ENCODE measurements at places on chromosomes 13 and 19. TPM values are rescaled to one million over a fixed set of nuclear protein-coding genes. Genes with fewer than 3 reads are reported as not detected.

- no peak overlapping the region for H3K4me3 ChIP-seq
- no peaks in the 10 kb centered on the region for H3K27me3 ChIP-seq
- H3K27ac ChIP-seq = no peak overlapping the region
- H3K36me3 ChIP-seq = no peaks in the 10 kb centered on the region
These were observed 85.5 kb upstream of the TDRD3 start for GRCh38 chr13:60311527-60311926.

GRCh38 chr19:50022823-50023222 lies 2.3 kb downstream of the VRK3 start:
- DNase-seq = no peak
- H3K4me3 ChIP-seq = no peak overlapping the region
- peaks cover 7% of the 10 kb centered on the region for H3K4me1 ChIP-seq
- H3K27me3 ChIP-seq = no peaks in the 10 kb centered on the region
- H3K36me3 ChIP-seq = peaks cover 7% of the 10 kb centered on the region
- no peak overlapping the region for H3K27ac ChIP-seq

- peaks cover 10% of the 10 kb centered on the region for H3K4me1 ChIP-seq
- no peak overlapping the region for H3K27ac ChIP-seq
- no peaks in the 10 kb centered on the region for H3K36me3 ChIP-seq
- no peak for DNase-seq
- H3K27me3 ChIP-seq = peaks cover 4% of the 10 kb centered on the region
These were observed 12.8 kb downstream of the PDE4A start for GRCh38 chr19:10433131-10433536.

DNA sequence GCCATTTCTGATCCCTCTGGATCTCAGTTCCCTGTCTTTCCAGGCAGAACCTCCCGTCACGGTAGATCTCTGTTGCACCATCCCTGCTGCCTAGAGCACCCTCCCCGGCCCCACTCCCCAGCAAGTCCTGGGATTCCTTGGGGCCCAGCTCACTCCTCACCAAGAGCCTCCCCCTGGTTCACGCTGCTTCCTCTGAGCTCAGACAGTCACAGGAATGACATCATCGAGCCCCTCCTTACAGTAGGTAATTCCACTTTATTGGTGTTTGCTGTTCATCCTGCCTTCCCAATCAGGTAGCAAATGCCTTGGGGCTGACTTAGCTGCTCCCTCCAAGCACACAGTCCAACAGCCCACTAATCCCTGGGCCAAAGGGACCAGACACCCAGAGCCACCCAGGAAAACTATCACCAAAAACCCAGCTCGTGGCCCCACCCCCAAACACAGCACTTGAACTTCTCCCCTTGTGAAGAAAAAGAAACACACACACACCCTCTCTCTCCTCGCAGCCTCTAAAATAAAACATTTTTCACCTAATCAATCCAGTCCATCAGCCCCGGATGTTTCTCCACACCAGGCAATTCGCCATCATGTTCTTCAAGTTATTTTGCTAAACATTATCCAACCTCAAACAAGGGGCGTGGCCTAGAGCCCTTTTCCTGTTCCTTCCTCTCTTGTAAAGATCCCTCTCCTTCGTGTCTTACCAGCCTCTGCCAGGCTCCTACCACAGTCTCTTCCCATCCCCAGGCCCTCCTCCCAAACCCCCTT lies 2.5 kb downstream of the NAPA start:
- H3K36me3 ChIP-seq = peaks cover 5% of the 10 kb centered on the region
- H3K27me3 ChIP-seq = no peaks in the 10 kb centered on the region
- peaks cover 40% of the 10 kb centered on the region for H3K4me1 ChIP-seq

- H3K36me3 ChIP-seq = no peaks in the 10 kb centered on the region
- H3K4me1 ChIP-seq = peaks cover 16% of the 10 kb centered on the region
- no peak overlapping the region for H3K27ac ChIP-seq
- no peaks in the 10 kb centered on the region for H3K27me3 ChIP-seq
- H3K4me3 ChIP-seq = no peak overlapping the region
These were observed 32.6 kb downstream of the UBL3 start for GRCh38 chr13:29817604-29818378.

- no peak overlapping the region for H3K4me3 ChIP-seq
- H3K4me1 ChIP-seq = no peaks in the 10 kb centered on the region
- no peak overlapping the region for H3K27ac ChIP-seq
- DNase-seq = peak; percentile 5
- no peaks in the 10 kb centered on the region for H3K36me3 ChIP-seq
These were observed 2738.9 kb upstream of the PCDH20 start for GRCh38 chr13:64154514-64154913.

DNA sequence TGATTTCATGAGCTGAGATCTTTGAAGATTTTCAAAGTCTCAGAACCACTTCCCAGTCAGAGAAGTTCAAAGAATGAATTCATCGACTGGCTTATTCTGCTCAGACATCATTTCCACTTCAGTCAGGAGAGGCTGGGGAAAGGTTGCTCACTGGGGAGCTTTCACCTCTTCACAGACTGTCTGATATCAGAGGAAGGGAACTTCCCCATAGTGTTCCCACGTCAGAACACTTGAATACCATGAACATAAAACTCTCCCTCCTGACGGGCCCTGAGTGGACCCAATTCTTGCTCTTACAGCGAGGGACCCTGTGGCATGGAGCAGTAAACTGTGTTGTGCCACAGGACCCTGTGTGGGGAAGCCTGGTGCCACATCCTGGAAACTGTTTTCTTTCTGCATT lies 492.6 kb downstream of the COG6 start:
- DNase-seq = no peak
- no peak overlapping the region for H3K4me3 ChIP-seq
- no peaks in the 10 kb centered on the region for H3K27me3 ChIP-seq
- H3K4me1 ChIP-seq = peaks cover 6% of the 10 kb centered on the region

DNA sequence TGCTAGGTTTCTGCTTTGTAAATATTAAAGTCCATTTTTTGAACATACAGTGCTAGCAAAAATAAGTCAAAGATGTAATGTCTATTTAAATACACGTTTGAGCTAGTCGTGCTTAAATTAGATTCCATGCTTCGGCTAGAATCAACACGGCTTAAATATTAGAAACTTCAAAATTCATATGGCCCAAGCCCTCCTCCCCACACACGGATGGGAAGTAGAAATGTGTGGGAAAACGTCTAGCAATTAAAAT lies 816 bp upstream of the KLF5 start:
- no peaks in the 10 kb centered on the region for H3K36me3 ChIP-seq
- H3K4me3 ChIP-seq = no peak overlapping the region
- H3K27me3 ChIP-seq = no peaks in the 10 kb centered on the region
- H3K27ac ChIP-seq = no peak overlapping the region
- DNase-seq = no peak

The ZBTB32 gene
- 0.63 TPM for total RNA-seq

The MAB21L1 gene
- not detected for total RNA-seq

The KCNJ14 gene
- 0.83 TPM for total RNA-seq

The ONECUT3 gene
- not detected for total RNA-seq

The BEST2 gene
- not detected for total RNA-seq
